ENCODE measurements at places on chromosomes 2 and 18.

DNA sequence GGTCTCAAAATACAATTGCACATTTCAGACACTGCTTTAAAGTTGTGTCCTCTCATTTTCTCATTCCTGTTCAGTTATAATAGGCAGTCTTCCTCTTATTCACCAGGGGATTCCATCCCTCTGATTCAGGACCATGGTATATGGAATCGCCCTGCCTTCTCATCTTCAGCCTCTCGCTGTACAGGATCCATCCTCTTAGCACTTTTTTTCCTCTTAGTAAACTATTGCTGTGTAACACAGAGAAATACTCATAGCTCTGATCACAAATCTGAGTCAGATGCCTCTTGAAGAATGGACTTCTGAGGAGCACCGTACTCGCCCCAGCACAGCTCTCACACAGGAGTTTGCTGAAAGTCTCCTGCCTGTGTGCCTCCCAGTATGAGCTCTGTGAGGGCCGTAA, 11.3 kb downstream of the RMP24 start:
- no peak for DNase-seq

- DNase-seq, result no peak
These were observed 18.5 kb downstream of the THSD7B start for GRCh38 chr2:136783856-136784255.

DNA sequence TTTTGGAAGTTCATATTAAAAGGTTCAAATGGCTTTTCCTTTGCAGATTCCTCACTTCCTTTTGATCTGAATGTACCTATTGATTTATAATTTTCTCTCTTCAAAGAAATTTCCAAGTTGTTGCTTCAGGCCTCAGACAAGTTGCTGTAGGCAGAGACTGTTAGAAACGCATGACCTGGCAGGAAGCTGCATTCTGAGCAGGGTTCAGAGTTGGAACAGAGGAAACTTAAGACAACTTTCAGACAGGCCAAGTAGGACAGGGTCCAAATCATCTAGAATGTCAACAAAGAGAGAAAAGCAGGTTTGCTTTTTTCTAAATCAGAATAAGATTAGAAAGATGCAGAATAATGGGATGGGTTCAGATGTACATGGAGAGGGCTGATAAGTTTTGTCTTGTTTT, 416.3 kb downstream of the LRP1B start:
- DNase-seq, result no peak

DNA sequence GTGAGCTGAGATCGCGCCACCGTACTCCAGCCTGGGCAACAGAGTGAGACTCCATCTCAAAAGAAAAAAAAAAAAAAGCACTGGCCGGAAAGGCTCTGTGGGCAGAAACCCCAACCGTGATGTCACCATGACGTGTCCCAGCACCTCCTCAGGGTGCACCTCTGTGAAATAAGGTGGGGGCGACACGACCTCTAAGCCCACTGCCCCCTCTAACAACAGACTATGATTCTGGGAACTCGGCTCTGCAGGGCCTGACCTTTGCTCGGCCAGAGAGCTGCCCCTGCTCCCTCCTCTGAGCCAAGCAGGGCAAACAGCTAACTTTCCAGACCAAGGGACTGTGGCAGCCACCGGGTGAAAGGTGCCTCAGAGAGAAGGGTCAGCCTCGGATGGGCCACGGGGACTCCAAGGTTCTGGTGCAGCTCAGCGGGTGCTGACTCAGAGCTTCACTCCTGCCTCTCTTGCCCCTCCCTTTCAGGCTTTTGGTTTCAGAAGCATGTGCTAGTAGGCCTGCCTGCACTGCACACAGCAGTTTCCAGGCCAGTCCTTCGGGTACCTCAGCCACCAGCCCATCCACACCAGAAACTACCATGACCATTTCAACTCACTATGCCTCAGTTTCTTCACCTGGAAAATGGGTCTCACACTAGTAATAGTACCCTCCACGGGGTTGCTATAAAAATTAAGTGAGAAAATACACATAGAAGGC, 8.0 kb downstream of the TMBIM1 start:
- peak; percentile 87 for DNase-seq

GRCh38 chr2:199646439-199646838, 188.7 kb upstream of the SATB2 start:
- DNase-seq, result no peak

DNA sequence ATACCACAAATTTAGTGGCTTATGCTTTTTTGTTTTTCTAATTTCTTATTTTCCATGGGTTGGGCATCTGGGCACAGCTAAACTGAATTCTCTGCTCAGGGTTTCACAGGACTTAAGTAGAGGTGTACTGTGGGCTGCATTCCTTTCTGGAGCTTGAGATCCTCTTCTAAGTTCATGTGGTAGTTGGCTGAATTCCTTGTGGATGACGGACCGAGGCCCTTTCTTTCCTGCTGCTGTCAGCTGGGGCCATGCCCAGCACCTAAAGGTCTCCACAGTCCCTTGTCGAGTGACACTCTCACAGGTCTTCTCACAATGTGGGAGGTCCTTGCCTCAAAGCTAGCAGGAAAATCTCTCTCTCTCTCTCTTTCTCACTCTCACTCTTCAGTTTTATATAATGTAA, 433.5 kb upstream of the LRATD1 start:
- DNase-seq, result no peak

DNA sequence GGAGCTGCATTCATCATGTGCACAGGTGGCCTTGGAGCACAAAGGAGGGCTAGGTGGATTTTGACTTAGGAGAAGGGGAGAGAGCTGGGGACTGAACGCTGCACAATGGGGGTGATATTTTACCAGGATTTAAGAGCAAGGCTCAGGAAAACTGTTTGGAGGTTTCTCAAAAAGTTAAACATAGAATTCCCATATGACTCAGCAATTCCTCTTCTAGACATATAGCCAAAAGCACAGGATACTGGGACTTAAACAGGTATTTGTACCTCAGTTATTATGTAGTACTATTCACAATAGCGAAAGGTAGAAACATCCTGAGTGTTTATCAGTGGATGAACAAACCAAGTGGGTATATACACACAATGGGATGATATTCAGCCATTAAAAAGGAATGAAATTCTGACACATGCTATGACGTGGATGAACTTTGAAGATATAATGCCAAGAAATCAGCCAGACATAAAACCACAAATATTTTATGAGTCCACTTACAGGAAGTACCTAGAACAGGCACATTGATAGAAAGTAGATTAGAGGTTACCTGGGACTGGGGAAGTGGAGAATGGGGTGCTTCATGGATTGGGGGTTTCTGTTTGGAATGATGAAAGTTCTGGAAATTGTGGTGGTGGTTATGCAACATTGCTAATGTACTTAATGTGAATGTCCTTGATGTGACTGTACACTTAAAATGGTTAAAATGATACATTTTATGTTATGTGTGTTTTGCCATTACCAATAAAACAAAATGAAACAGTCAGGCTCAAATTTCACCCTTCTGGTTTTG, 216.9 kb downstream of the HAUS1 start:
- DNase-seq, result no peak

DNA sequence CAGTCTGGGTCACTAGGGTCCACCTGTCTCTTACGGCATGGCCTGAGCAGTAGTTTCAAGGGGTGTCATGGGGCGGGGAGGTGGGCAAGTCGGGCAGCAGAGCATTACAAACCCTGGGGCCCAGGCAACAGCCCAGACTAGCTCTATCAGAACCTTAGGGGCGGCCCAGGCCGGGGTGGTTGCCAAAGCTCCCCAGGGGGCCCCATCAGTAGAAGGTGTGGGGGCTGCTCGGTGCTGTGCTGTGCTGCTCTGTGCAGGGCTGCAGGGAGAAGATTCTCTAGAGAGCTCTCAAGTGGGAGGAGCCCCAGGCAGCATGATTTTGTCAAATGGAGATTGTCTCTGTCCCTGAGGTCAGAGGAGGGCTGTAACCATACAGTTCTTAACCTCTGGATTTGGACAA, 36.4 kb upstream of the SLC14A1 start:
- DNase-seq, result peak; percentile 35

GRCh38 chr2:164899121-164899520, 56.2 kb downstream of the SLC38A11 start:
- no peak for DNase-seq

DNA sequence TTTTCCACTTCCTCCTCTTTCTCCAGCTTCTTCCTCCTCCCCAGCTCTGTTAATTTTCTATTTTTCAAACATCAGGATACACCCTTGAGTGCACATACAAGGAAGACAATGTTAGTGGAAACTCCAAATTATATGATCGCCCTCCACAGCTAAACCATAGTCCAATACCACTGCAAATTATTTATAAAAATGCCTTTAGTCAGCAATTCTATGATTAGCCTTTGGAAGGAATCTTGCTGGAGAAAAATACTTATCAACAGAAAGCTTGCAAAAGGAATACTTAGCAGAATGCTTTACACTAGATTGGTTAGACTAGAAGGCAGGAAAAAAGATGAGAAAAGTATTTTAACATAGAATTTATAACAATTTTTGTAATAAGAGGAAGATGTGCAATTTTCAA, 178.9 kb downstream of the FAM124B start:
- no peak for DNase-seq

- DNase-seq, result no peak
These were observed 45.1 kb upstream of the FHL2 start for GRCh38 chr2:105443617-105444598.

GRCh38 chr2:226743915-226744314, 55.7 kb downstream of the IRS1 start:
- no peak for DNase-seq

GRCh38 chr2:119248311-119248710, 24.7 kb downstream of the STEAP3 start:
- no peak for DNase-seq

DNA sequence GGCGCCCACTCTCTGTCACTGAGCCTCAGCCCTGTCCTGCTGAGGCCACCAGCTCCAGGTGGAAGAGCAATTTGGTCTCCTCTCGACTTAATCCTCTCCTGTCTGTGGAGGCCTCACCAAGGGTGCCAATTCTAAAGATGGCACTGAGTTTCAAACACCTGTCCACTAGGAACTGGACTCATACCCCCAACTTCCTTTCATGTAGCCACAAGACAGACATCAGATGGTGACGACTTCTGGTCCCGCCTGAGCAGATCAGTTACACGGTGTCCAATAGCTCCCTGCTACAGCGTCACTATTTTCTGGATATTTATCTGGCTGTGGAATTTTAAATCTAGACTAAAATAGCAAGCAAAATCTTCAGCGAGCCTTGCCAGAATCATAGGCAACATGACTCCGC, 24.5 kb upstream of the SP5 start:
- DNase-seq, result no peak

GRCh38 chr2:101956465-101957438, 35.0 kb upstream of the IL1R2 start:
- no peak for DNase-seq

DNA sequence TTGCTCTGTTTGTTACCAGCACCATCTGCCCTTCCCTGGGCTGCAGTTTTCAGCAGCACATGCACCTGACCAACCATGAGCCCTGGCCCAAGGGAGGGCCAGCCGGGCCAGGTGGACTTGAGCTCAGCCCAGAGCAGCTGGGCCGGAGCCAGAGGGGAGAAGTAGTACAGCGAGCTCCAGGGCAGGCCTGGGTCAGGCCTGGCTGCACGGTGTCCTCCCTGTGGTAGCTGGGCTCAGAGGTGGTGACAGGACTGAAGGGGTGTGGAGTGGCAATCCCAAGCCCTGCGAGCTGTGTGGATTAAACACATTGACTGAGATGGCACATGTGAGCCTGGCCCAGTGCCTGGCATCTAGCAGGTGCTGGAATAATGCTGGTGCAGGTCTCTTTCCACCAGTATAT, 222.2 kb downstream of the GLI2 start:
- DNase-seq, result no peak

- DNase-seq, result no peak
These were observed 31.6 kb upstream of the RNF149 start for GRCh38 chr2:101340141-101340551.

- DNase-seq, result peak; percentile 66
These were observed 16.2 kb downstream of the GALM start for GRCh38 chr2:38682008-38682575.

DNA sequence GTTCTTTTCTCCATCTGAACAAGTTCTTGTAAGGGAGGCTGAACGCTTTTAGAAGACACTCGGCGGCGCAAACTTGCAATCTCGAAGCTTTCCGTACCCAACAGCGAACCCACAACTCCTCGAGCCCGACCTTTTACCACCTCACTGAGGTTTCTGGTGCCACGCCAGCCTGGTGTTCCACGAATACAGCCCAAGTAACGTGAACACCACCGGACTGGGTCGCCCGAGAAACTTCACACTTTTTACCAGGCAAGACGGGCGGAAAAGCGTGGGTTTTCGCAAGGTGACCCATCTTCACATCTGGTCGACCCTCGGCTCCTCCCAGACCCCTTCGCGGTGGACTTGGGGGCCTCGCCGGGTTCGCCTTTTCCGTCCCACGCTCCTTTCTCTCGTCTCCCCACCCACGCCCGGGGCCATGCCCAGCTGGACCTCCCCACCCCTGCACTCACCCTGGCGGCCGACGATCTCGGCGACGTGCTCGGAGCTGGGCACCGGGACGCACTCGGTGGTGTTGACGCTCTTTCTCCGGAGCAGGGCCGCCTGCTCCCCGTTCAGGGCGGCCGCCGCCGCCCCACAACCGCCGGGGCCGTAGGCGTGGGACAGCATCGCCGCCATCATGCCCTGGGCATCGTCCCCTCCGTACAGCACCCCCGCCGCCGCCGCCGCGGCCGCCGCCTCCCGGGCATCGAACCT, 1.2 kb downstream of the MEX3C start:
- peak; percentile 59 for DNase-seq

GRCh38 chr2:63875131-63875527, 33.4 kb downstream of the UGP2 start:
- no peak for DNase-seq

DNA sequence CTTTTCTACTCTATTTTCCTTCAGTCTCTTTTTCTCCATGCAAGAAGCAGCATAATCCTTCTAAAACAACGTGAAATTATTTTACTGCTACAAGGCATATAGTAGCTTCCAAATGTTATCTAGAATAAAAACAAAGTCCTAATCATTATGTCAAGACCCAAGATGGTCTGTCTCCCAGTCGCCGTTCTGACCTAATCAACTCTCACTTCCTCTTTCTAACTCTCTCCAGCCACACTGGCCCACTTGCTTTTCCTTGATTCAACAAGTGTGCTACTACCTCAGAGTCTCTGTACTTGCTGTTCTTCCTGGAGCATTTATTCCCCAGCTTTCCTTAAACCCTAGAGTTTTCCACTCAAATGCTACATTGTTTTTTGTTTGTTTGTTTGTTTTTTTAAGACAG, 1491.2 kb downstream of the LRP1B start:
- DNase-seq, result no peak

GRCh38 chr2:190698895-190699294, 50.0 kb downstream of the NAB1 start:
- no peak for DNase-seq

GRCh38 chr18:51279367-51279984, 82.0 kb upstream of the MEX3C start:
- no peak for DNase-seq

DNA sequence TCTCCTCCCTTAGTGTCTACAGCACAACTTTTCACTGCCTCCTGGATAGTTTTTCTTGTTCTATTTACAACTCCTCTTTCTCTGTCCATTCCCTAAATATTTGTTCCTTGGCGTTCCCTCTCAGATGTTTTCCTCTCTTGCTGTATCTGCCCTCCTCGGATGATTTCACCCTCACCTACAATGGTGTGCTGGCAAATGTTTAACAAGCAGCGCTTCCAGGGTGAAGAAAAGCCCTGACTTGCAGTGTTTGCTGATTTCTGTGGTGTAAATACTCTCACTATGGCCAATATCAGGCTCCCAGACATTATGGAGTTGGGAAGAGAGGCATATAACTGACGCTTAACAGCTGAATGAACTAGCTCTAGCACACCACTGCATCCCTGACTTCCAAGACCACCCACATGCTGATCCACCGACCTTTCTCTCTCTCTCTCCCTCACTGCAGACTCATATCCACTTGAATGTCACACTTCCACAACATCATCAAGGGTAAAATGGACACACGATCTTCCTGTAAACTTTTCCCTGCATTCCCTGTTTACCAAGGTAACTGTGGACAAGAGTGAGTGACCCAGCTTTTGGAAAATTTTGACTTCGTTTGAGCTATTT, 31.5 kb upstream of the SPTBN1 start:
- no peak for DNase-seq

All from activated CD4-positive, alpha-beta T cell treated with anti-CD3 and anti-CD28 coated beads, Interleukin-2, Interleukin-6, amounts not matched to agents 100 ng/mL and 50 ng/mL, durations not matched to agents 16 hours and 8 hours (primary cell).